Thymus (tissue), 14 donors: ENCODE measurements at places on chromosomes 1 and 21.

- DNase-seq, result no peak
Observed at GRCh38 chr1:65113298-65113697, 34.7 kb upstream of the AK4 start.

DNA sequence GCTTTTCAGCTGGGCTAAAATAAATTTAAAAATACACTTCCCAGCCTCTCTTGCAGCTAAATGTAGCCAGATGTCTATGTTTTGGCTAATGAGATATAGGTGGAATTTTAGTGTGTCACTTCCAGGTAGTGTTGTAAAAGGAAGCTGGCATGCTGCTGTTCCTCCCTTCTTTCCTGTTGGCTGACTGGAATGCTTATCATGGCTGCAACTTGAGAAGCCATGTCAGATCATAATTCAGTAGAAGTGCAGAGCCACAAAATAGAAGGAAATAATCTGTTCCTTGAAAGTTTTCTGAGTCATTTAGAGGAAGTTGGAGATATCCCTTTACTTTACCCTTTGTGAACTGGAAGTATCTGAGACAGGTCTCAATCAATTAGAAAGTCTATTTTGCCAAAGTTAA, 10.9 kb upstream of the RBM15 start:
- no peak for DNase-seq

DNA sequence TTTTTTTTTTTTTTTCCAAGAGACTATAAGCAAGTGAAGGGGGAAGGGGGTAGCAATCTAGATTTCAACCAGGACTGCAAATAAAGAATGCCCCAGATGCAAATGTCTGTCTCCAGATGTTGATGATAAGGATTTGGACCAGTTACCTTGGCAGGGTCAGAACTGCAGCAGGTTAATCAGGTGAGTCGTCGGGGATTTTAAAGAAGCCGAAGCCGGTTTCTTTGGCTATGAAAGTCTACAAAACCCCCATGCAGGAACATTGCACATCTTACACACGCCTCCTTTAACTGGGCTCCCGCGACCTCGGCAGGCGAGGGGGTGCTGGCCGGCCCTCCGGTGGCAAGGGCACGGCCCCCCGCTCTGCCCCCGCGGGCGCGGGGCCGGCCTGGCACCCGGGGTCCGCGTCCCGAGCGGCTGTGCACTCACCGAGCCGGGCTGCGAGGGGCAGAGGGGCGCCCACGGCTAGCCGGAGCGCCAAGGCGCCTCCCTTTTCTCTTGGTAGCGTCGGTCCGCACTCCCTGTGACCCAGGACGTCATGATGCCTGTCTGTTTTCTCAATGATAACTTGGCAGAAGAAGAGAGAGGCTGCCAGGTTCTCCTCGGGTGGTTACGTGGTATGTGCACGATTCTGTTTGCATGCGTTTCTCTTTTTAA, 366.3 kb upstream of the ESRRG start:
- no peak for DNase-seq

- no peak for DNase-seq
Observed at GRCh38 chr21:44943005-44943685, 3.3 kb downstream of the SLX9 start.

- no peak for DNase-seq
Observed at GRCh38 chr1:93087532-93087931, 8.4 kb downstream of the MTF2 start.

- DNase-seq, result no peak
Observed at GRCh38 chr1:11797525-11798216, 8.1 kb downstream of the MTHFR start.

- no peak for DNase-seq
Observed at GRCh38 chr1:21165076-21165475, 11.6 kb downstream of the EIF4G3 start.

- DNase-seq, result no peak
Observed at GRCh38 chr1:11515368-11516300, 36.7 kb downstream of the DISP3 start.

DNA sequence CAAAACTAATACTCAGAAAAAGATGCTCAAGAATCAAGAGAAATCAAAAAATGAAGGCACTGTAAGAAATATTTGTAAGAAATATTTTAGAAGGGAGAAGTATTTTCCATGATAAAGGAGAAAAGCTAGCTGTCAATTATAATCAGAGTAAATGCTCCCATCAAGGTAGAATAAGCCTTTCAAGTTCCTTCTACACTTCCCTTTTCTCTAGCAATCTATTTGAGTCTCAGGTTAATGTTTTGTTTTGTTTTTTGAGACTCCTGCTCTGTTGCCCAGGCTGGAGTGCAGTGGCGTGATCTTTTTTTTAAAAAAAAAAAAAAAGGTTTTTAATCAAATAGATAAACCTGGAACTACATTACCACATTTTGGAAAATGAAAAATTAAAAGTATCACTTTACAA, 33.3 kb downstream of the PUM1 start:
- DNase-seq, result no peak

GRCh38 chr1:73943270-73943669, 254.7 kb downstream of the LRRIQ3 start:
- DNase-seq, result no peak

- peak; percentile 19 for DNase-seq
Observed at GRCh38 chr1:53321366-53321765, 6.5 kb downstream of the LRP8 start.

DNA sequence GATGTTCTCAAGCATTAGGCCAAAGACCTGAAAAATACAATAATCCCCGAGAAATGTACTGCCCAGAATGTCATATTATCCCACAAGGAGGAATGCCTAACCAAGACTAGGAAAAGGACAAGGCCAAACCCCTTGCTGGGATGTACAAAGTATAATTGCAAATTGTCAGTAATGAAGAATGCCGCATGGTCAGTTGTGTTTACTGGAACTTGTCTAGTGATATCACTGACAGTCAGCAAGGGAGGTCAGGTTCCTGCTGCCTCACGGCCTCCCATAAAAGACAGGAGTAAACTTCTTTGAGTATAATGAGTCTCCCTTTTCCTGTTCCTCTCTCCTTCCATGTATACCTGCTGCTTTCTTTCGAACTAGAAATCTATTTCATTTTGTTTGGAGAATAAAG, 222.8 kb downstream of the RHOU start:
- no peak for DNase-seq

DNA sequence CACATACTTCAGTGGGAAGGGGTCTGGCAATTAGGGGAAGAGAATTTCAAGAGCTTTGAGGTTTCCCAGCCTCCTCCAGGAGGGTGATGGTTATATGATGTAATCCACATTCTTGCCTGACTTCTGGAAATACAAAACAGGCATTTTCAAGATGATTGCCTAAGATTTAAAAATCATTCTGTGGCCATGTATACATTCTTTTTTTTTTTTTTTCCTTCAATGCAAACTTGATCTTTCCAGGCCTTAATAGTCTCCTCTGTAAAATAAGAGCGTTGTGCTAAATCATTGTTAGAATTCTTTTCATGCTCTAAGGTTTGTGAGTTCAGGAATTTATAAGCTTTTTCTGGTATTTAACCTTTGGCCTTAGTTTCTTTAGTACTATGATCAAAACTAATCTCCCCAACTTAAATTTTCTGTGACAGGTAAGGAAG, 192.3 kb upstream of the HMCN1 start:
- DNase-seq, result no peak

DNA sequence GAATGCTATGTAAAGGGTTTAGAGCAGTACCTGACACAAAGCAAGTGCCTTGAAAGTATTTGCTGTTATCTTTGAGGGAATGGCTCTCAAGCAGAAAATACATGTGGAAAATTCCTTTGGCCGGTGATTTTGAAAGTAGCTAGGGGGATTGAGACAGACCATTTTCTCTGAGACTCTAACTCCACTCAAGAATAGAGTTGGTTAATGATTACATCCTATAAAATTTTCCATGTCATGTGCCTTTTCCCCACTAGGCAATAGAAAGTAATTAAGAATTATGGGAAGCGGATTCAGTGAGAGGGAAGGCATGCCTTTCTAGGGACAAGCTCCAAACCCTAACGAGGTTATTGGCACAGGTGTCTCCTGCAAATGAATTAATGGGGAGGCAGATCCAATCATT, 276.0 kb downstream of the GPATCH2 start:
- no peak for DNase-seq

GRCh38 chr1:112628516-112628915, 8.9 kb downstream of the CAPZA1 start:
- no peak for DNase-seq

DNA sequence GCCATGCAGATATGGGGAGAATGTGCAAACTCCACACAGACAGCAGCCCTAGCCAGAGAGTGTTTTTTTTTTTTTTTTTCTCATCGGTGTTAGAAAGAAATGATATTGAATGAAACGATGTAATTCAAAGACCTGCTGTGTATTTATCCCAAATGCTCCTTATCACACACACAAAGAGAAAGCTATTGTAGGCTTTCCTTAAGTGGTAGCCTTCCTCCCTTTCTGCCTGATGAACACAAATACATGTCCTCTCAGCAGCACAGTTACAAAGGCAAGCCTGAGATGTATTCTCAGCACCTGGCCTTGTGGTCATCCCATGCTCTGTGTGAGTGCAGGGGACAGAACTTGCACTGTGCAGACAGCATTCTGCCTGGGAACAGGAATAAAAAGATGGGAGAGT, 93.8 kb downstream of the PLPPR5 start:
- no peak for DNase-seq

GRCh38 chr1:30521261-30521865, 202.0 kb downstream of the MATN1 start:
- DNase-seq, result no peak

GRCh38 chr21:39575775-39576174, 37.0 kb upstream of the B3GALT5 start:
- DNase-seq, result no peak

DNA sequence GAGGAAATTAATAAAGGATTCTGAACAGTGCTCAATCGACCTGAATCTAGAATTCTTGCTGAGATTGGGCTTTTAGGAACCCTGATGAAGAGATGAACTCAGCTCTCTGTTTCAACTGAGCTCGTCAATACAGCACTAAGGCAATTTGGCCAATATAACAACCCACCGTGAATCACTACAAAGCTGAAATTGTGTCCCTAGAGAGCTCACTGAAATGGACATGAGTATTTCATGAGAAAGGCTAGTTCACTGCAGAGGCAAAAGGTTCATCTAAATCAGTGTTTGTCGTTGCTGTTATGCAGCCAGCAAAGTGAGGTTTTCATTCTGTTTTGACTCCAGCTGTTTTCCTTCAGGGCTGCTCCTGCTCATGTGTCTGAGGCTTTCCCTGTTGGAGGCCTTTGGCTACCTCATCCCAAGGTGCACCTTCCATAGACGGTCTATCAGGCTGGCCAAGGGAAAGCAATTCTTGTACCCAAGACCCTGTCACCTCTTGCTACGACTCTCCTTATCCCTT, 83.5 kb downstream of the URB2 start:
- no peak for DNase-seq

DNA sequence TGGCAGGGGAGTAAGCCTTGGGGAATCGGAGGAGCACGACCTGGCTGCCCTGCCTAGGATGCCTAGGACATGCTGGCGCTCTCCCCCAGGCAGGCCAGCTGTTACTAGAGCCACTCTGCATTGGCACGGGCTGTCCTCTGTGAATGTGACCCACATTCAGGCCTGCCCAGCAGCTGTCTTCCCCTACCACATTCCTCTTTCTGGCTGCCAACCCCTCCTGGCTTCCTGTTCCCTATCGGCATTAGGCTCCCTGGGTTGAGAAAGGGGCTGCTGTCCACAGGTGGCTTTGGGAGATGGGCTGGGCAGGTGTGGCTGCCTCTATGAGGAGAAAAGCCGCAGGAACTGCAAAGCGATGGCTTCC, 2.3 kb upstream of the NFASC start:
- DNase-seq, result no peak

- DNase-seq, result no peak
Observed at GRCh38 chr1:71294178-71294577, 213.3 kb upstream of the ZRANB2 start.

DNA sequence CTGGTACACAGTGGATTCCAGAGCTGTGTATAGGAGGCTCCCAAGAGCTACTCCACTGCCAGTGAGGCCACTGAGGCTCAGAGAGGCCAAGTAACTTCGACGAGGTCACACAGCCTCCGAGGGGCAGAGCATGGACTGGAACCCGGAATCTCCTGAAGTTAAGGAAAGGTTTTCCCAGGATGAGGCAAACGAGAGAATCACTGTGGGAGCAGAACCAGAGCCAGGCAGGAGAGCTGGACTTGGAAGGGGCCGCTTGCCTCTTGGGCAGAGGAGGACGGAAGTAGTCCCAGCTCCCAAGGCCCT, 52.0 kb downstream of the GLIS1 start:
- no peak for DNase-seq

GRCh38 chr1:6162773-6163172, 17.3 kb downstream of the CHD5 start:
- no peak for DNase-seq

- DNase-seq, result no peak
Observed at GRCh38 chr1:93695411-93696005, 13.9 kb upstream of the BCAR3 start.

DNA sequence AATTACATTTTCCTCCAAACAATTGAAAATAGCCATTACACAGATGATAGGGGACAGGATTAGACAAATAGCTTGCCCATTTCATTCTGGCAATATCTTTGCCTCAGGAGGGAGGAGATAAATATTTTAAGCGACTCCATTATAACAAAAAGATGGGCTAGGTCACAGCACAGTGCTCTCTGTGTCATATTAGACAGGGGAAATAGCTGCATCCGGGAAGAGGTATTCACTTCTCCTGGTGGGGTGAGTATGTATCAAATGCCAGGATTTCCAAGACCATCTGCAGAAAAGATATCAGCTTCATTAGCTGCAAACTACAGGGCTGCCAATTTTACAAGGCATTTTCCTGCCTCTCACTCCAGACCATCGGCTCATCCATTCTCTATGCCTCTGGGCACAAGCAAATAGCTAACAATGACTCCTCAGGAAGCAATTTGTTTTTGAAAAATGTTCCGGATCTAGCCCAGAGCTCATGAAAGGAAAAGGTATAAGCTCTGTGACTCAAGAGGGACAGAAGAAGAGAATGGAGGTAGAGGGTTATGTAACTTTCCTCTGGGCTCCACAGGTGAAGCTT, 41.9 kb upstream of the ANGPTL7 start:
- DNase-seq, result no peak

GRCh38 chr1:158101927-158102326, 78.8 kb upstream of the CD1D start:
- DNase-seq, result no peak

GRCh38 chr1:40232444-40232843, 15.3 kb upstream of the TMCO2 start:
- peak; percentile 36 for DNase-seq

DNA sequence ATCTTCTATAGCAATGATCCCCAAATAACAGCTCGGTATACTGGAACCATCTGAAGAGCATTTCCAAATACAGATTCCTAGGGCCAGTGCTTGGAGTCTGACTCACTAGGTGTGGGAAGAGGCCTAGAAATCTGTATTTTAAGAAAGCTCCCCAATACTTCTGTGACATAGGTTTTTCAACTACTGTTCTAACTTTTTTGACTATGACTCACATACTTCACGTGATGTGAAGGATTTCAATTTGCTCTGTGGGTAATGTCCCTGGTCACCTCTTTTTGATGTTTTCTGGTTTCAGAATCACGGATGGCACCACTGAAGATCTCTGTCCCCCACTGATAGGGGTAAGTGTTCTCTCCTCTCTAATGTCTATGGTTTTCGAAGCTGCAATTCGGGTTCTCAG, 11.0 kb downstream of the ORC1 start:
- DNase-seq, result no peak
